Stimulated activated CD4-positive, alpha-beta T cell treated with anti-CD3 and anti-CD28 coated beads, TNF-alpha, amount 100 ng/mL, for 1 hour (primary cell): ENCODE measurements at places on chromosomes 11 and 22.

DNA sequence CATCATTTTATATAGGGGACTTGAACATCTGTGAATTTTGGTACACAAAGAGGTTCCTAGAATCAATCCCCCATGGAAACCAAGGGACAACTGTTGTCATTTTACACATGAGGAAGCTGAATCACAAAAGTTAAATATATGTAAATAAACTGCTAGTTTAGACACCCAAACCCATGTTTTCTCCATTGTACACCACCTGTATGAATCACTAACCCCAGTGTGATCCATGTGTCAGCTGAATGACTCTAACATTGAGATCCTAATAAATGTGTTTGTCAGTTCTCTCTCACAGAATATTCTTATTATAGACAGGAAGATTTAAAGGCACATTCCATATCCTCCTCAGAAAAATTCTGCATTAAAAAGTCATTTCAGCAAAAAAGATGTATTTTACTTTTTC is 83.3 kb downstream of the ATG16L2 start:
- no peak for DNase-seq

- DNase-seq, result no peak
Measured at GRCh38 chr22:36577019-36577418, 48.1 kb upstream of the EIF3D start.

DNA sequence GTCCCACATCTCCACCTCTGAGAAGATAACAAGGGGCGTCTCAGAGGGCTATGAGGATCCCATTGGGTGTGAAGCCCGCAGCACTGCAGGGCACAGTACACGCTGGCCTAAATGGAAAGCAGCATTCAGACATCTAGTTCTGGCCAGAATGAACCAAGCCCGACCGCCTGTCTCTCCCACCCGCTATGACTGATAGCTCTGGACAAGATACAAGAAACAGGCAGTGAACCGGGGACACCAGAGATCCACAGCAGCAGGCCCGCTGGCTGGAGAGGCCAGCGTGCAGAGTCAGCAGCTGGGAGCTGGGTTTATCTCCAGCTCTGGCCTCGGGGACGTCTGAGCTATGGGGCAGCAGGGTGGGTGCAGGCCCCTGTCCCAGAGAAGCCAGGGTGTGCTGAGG is 9.6 kb downstream of the CERK start:
- no peak for DNase-seq

- no peak for DNase-seq
Measured at GRCh38 chr11:8746331-8746974, 63.9 kb downstream of the RPL27A start.

DNA sequence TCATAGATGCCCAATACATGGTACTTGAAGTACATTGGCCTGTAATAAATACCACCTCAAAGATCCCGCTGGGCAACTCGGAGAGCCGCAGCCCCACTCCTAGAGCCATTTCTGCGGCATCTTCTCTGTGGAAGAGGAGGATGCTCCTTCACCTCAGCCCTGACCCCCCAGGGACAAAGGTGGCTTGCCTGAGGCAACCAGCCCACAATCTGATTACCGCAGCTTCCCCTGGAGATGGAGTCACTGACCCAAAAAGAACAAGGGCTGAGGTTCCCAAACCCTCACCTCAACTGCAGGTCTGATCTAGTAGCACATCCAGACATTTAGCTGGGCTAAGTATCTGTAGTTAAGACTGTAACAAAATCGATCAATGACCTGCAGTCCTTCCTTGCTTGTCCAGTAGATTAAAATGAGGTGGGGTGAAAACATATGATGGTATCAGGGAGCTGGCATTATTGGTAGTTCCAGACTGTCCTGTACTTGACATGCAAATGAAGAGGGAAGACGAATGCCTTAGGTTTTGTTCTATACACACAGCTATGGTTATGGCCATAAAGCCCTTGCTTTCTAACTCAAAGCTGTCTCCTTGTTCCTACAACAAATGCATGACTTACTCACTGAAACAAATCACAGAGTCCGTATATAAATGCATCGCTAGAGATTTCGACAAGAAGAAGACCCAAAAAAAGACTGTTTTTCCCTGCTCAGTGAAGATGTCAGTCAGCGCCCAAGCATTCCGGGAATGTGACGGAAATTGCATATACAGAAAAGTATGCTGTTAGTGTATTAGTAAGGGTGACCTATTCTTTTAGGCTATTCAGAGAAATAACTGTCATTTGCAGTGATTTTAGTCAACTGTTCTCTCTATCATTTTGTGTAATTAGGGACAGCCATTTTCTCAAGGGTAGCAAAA is 33.7 kb downstream of the C11orf71 start:
- DNase-seq, result no peak

GRCh38 chr22:42343121-42343454 is 72.6 kb upstream of the TCF20 start:
- DNase-seq, result no peak

- DNase-seq, result no peak
Measured at GRCh38 chr22:40041366-40042137, 46.8 kb downstream of the FAM83F start.

DNA sequence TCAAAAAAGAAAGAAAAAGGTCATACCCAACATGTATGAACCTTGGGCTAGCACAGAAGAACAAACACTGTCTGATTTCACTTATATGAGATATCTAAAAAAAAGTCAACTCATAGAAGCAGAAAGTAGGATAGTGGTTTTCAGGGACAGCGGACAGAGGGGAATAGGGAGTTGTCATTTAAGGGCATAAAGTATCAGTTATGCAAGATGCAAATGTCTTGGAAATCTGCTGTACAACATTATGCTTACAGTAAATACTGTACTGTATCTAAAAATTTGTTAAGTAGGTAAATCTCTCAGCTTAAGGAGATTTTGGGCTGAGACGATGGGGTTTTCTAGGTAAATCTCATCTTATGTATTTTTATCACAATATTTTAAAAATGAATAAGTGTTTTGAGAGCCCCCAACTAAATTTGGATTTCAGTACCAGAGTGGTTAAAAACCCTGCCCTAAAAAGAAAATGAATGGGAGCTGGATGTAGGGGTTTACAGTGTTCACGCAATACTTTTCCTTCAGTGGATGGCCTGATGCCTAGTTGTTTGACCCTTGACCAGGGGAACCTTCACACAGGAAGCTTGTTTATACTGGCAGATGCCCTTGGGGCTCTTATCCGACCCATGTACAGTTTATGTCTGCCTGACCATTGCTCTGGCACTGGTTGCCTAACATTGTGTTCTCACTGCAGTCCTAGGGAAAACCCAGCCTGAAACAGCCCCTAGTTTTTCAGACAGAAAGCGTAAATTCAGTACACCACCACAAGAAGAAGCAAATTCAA is 34.8 kb downstream of the SLC22A9 start:
- DNase-seq, result no peak

- no peak for DNase-seq
Measured at GRCh38 chr11:94926698-94927237, 46.6 kb downstream of the CWC15 start.

- DNase-seq, result no peak
Measured at GRCh38 chr22:45594123-45594941, 77.3 kb upstream of the ATXN10 start.

DNA sequence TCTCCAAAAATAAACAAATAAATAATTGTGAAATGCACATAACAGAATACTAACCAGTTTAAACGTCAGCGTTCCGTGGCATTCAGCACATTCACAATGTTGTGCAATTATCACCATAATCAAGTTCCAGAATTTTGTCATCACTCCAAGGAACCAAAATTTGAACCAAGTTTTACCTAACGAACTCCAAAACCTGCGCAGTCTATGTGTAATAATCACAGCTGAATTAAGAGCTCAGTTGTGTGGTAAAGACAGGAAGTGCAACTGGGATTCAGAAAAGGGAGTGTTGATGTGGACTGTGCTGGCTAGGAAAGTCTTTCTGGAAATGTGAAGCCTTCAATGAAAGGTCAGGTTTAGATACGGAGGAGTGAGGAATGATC is 5.4 kb upstream of the MCAM start:
- no peak for DNase-seq

DNA sequence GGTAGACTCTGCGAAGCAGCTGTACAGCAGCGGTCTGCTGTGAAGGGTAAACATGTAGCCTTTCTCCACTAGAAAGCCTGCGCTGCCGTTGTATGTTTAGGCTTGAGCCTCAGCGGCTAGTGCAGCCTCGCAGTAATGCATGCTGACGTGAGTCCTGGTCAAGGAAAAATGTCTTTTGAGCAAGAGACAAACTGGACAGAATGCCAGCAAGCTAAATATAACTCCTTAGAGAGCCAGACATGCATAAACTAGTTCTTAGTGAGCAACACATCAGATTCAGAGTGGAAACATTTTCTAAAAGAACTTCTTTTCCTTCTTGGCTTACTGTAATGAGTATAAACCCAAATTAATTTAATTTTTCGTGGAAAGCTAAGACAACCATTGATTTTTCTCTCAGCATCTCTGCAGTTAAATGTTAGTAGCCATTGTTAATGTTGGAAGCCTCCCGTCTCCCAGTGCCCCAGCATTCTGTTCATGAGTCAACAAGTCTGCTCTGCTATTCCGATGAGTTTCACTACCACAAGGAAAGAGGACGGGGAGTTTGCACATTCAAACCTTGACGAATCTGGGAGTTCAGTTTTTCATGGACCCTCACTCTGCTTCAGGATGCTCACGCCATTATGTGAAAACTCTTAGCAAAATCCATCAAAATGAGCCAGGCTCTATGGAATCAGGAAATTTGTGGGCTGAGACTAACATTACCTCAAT is 51.4 kb downstream of the JAM3 start:
- no peak for DNase-seq

GRCh38 chr11:32309530-32310213 is 125.7 kb downstream of the WT1 start:
- no peak for DNase-seq

- DNase-seq, result peak; percentile 20
Measured at GRCh38 chr22:31616315-31616980, 45.6 kb downstream of the PISD start.

GRCh38 chr11:127058524-127058923 is 58.0 kb upstream of the KIRREL3 start:
- no peak for DNase-seq
